Mesothelial cell of epicardium (in vitro differentiated cells): ENCODE measurements at places on chromosomes 2 and 18. TPM values are rescaled to one million over a fixed set of nuclear protein-coding genes. Genes with fewer than 3 reads are reported as not detected.

DNA sequence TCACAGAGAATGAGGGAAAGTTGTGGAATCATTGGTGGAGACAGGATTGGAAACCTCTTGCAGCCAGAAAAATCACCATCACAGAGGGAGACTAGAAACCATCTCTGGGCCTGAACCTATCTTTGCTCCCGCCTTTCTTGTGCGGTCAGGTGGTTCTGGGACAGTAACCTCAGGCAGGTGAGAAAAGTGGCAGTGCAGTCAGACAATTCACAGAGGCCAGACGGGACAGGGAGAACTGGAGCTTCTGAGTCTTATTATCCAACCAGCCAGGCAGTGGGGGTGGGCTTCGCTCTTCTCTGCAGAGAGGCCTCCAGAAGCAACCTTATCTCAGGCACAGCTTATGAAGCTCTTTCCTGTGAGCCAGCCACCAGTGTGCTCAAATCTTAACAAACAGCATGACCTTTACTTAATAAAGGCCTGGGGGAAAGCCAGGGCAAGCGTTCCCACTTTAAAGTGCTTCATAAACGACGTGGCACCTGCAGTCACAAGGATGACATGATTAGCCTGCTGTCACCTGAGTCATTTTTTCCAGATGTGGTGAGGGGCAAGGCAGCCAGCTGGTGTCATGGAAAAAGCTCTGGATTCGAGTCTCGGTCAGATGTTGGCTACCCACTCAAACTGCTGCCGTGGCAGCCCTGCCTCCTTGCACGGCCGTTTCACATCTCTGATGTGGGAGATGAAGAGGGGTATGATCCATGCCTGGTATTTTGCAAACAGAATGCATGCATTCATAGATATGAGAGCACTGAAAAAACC, 109.7 kb downstream of the B3GNT2 start:
- no peaks in the 10 kb centered on the region for H3K27me3 ChIP-seq
- no peaks in the 10 kb centered on the region for H3K36me3 ChIP-seq
- no peak overlapping the region for H3K4me3 ChIP-seq
- no peak for DNase-seq
- peaks cover 47% of the 10 kb centered on the region for H3K4me1 ChIP-seq

- no peak overlapping the region for H3K4me3 ChIP-seq
- peak overlapping the region; percentile 64 for H3K27ac ChIP-seq
- peaks cover 36% of the 10 kb centered on the region for H3K36me3 ChIP-seq
- DNase-seq: no peak
Observed at GRCh38 chr2:39264733-39265132, 21.0 kb upstream of the CDKL4 start.

- DNase-seq: no peak
- H3K36me3 ChIP-seq: no peaks in the 10 kb centered on the region
- H3K4me1 ChIP-seq: no peaks in the 10 kb centered on the region
- H3K27me3 ChIP-seq: no peaks in the 10 kb centered on the region
Observed at GRCh38 chr18:35936951-35937350, 35.5 kb upstream of the RMP24 start.

The STARD6 gene
- total RNA-seq: not detected in 3 replicates

The SATB2 gene
- total RNA-seq: 3.4 to 4.0 TPM (median 3.8 TPM) in 3 replicates

GRCh38 chr2:164515734-164516133, 105.5 kb downstream of the GRB14 start:
- no peak overlapping the region for H3K27ac ChIP-seq
- no peak for DNase-seq
- H3K4me3 ChIP-seq: no peak overlapping the region
- H3K36me3 ChIP-seq: peaks cover 69% of the 10 kb centered on the region
- H3K27me3 ChIP-seq: no peaks in the 10 kb centered on the region

GRCh38 chr2:222033541-222033940, 265.3 kb downstream of the PAX3 start:
- H3K27me3 ChIP-seq: peaks cover 1% of the 10 kb centered on the region
- no peak overlapping the region for H3K4me3 ChIP-seq
- no peak overlapping the region for H3K27ac ChIP-seq

- no peak overlapping the region for H3K4me3 ChIP-seq
- H3K36me3 ChIP-seq: peaks cover 9% of the 10 kb centered on the region
- H3K4me1 ChIP-seq: peaks cover 15% of the 10 kb centered on the region
- no peak for DNase-seq
- H3K27ac ChIP-seq: no peak overlapping the region
- H3K27me3 ChIP-seq: no peaks in the 10 kb centered on the region
Observed at GRCh38 chr2:37600735-37601134, 70.7 kb downstream of the CDC42EP3 start.

- H3K27me3 ChIP-seq: no peaks in the 10 kb centered on the region
- no peak overlapping the region for H3K27ac ChIP-seq
- DNase-seq: no peak
- H3K4me1 ChIP-seq: peaks cover 2% of the 10 kb centered on the region
- no peaks in the 10 kb centered on the region for H3K36me3 ChIP-seq
Observed at GRCh38 chr2:68295516-68295915, 24.2 kb downstream of the CNRIP1 start.

The RNU2-63P gene
- total RNA-seq: 10.0 to 14.8 TPM (median 13.0 TPM) in 3 replicates

DNA sequence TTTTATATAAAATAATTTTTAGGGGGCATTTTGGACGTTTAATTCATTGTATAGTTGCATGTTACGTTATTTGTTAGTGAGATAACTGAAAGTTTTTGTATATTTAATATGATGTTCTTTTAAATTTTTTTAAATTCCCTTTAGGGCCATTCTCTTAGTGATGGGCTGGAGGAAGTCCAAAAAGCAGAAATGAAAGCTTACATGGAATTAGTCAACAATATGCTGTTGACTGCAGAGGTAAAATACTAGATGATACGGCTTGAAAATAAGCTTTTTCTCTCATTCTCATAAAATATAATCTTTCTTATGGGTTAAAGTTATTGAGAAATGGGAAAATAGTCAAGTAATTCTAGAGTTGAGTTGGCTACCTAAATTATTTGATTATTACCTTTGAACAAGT, 58.9 kb downstream of the MTX2 start:
- H3K27ac ChIP-seq: no peak overlapping the region
- H3K4me1 ChIP-seq: peaks cover 18% of the 10 kb centered on the region
- H3K36me3 ChIP-seq: peaks cover 12% of the 10 kb centered on the region
- DNase-seq: no peak
- H3K27me3 ChIP-seq: no peaks in the 10 kb centered on the region
- H3K4me3 ChIP-seq: no peak overlapping the region

DNA sequence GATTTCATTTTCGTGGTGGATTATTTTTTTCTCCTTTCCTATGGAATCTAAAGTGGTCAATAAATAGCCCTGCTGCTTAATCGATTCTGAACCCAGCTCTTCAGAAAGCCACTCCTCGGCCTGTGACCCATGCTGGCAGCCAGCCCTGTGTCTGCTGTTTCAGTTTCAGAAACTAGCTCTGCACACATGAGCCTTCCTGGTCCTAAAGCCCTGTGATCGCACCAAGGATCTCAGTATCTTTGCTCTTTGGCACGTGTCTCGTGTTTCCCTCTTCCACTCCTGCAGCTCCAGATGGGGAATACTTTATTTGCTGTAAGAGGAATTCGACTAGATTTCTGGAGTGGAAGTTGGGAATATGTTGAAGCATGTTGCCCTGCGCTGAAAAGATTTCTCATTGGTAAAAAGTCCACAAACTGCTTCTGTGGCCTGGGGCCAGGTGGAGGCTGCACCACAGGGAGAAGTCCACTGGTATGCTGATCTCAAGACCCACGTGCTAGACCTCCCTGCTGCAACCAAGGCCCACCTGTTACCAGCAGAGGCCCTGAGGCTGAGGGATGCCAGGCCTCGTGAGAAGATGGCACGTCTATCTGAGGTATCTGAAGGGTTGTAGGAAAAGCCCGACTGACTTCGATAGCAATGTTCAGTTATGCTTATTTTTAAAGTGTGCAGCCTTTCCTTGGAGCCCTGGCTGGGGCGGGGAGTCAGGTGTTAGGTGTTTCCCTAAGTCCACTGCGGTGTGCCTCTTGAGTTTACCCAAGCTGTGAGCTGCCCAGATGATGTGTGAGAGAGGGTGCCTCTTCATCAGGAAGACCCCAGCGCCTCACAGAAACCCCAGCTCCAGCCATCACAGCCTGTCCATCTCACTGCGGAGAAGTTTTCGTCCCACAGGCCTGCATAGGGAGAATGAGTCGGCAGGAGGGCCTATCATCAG, 33.6 kb upstream of the CELF4 start:
- H3K36me3 ChIP-seq: no peaks in the 10 kb centered on the region
- H3K27me3 ChIP-seq: peaks cover 2% of the 10 kb centered on the region
- no peak overlapping the region for H3K4me3 ChIP-seq
- DNase-seq: no peak
- no peak overlapping the region for H3K27ac ChIP-seq

The TCF4 gene
- total RNA-seq: 210 to 224 TPM (median 218 TPM) in 3 replicates
